ENCODE measurements at places on chromosomes 5 and 9.

- DNase-seq, result no peak
These were observed 107.5 kb downstream of the GALNT10 start for GRCh38 chr5:154298065-154298464.

DNA sequence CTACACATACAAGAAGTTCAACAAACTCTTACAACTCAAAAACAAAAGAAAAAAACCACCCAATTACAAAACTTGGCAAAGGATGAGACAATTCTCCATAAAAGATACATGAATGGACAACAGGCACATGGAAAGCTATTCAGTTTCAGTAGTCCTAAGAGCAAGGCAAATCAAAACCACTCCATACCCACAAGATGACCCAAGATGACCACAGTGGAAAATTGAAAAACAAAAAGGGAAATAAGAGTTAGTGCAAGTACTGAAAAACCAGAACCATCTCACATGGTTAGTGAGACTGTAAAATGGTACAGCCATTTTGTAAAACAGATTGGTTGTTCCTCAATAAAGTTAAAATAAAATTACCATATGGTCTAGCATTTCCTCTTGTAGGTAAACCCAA is 287.1 kb upstream of the CDH9 start:
- no peak for DNase-seq

GRCh38 chr5:32383586-32383985 is 61.0 kb downstream of the ZFR start:
- DNase-seq, result no peak

DNA sequence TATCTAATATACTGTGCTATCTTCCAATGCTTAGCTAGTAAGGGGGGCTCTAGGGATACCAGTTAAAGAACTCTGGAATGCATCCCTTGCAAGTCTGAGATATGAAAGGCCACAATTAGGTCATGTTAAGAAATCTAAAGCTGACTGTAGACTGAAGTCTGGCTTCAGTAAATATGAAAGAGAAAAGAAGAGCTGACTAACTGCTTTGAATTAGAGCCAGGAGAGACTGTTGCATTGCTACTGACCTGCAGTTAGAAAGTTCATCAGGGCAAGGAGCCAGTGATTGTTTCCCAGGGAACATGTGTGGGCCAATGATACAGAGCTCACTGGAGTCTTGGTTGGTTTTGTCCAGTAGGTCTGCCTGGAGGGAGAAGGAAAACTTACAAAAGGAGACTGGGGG is 472.1 kb upstream of the TNC start:
- peak; percentile 19 for DNase-seq

GRCh38 chr9:27436234-27436633 is 87.9 kb upstream of the IFNK start:
- peak; percentile 95 for DNase-seq

GRCh38 chr5:141371572-141372475 is 1.8 kb downstream of the PCDHGB3 start:
- DNase-seq, result no peak

DNA sequence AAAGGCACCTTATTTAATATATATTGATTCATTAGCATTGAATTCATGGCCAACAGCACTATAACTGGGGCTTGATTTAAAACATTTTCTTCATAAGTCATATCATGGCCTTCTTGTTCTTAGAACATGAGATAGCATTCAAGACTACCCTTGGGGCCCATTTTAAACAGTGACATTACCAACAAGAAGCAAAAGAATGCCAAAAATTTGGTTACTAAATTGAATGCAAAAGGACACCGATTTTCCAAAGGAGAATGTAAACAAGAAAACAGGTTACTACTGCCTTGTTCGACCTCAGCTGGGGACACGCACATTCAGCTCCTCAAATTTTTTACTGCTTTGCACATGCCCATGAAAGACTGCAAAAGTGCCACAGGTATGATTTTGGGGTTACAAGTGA is 219.4 kb upstream of the TLE4 start:
- no peak for DNase-seq

GRCh38 chr5:115480271-115480670 is 64.3 kb downstream of the FEM1C start:
- no peak for DNase-seq

- DNase-seq, result no peak
These were observed 213.2 kb downstream of the EPB41L4A start for GRCh38 chr5:112205846-112206245.

GRCh38 chr9:2616692-2617377 is 4.8 kb upstream of the VLDLR start:
- no peak for DNase-seq

DNA sequence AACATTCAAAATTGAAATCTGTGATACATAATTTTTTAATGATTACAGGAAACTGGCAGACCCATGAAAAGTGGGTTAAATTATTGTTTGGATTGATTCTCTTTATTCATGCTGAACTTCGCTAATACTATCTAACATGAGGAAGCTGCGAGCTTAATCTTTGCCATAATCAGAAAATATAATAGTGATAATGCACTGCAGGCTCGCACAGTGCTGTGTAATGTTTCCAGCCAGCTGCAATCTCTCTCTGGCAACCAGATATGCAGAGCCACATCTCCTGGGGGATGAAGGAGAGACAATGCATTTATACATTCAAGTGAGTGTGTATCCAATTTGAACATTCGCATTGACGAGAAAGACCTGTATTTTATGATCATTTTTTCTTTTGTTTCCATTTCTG is 669.7 kb upstream of the RGMB start:
- DNase-seq, result no peak

- no peak for DNase-seq
These were observed 28.5 kb upstream of the UNC5A start for GRCh38 chr5:176781638-176782570.

GRCh38 chr5:173101245-173101644 is 43.1 kb upstream of the BNIP1 start:
- no peak for DNase-seq

GRCh38 chr9:114072184-114073140 is 5.6 kb downstream of the AMBP start:
- DNase-seq, result peak; percentile 22

- DNase-seq, result no peak
These were observed 19.1 kb downstream of the PTGES2 start for GRCh38 chr9:128108269-128109049.

- no peak for DNase-seq
These were observed 107.4 kb downstream of the TUSC1 start for GRCh38 chr9:25570802-25571201.

- DNase-seq, result no peak
These were observed 299.5 kb downstream of the MEF2C start for GRCh38 chr5:88583471-88583870.

DNA sequence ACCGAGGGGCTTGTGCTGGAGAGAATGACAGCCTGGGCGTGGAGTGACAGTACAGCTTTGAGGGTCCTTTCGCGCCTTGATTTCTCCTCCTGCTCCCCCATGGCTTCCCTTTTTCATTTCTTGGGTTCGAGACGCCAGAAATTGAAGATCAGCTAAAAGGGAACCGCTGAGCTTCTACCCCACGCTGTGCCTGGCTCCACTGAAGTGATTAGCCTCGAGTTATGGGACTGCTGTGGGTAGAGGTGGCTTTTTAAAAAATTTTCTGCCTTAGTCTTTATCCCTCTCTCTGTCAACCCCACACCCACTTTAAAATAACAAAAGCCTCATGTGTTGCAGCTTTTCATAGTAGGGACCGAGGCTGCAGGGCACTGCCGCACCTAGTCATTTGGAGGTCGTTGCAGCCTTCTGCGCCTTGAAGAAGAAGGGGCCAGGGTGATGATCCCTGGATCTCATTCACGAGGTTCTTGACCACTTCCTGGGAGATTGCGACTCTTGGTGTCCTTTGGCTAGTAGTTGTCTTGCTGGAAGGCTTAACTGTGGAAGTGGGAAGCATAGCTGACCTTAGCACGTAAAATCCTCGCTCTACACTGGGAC is 603 bp downstream of the PPIP5K2 start:
- no peak for DNase-seq

- DNase-seq, result no peak
These were observed 436.4 kb upstream of the FTMT start for GRCh38 chr5:121415270-121415669.

GRCh38 chr9:137009217-137009616 is 12.8 kb upstream of the CLIC3 start:
- DNase-seq, result no peak

DNA sequence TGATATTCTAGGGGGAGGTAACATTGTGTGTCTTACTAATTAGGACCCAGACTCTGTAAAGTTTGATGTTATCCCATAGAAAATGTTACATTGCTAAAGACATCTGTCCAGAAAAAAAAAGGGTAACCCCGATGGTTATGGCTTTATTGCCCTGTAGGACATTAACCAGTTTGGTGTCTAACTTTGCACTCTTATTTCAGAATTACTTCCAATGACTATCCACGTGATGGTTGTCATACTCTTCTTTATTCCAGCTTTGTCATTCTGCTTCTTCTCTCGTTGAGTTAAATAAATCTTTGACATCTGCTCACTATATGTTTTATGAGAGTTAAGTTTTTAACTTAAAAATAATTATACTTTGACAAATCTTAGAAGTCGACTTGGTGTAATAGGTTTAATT is 180.4 kb upstream of the ANKRD55 start:
- DNase-seq, result no peak

DNA sequence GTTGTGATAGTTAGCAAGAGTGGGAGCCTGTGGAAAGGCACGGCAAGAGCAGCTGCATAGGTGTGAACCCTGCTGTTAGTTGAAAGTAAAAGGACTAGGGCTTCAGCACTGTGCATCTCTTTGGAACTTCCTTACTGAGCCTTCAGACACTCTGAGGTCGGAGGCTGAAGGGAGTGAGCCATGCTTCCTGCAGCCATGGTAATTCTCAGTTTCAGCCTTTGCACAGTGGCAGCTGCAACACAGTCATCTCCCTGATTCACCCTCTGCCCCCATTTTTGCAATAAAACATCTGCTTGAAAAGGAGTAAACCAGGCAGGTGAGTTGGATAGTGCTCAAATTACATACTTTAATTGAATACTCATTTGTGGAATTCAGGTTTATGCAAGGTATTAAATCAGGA is 6.5 kb upstream of the TLE4 start:
- DNase-seq, result no peak

DNA sequence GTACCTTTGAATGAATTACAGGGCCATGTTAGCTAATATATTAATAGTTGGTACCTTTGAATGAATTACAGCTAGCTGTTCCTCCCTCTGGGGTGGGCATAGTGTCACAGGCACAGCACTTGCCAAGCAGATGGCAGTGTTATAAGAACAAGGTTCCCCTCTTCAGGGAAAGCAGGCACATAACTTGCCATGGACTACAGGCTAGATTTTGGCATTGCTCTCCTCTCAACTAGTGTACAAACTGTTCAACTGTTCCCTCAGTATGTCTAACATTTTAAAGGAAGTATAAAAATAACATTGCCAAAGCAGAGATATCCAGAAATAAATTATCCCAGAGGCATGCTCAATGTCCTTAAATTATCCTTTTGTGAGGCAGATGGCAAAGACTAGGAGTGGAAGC is 33.7 kb downstream of the ABITRAM start:
- DNase-seq, result no peak

GRCh38 chr5:137761566-137761965 is 7.4 kb upstream of the HNRNPA0 start:
- no peak for DNase-seq

DNA sequence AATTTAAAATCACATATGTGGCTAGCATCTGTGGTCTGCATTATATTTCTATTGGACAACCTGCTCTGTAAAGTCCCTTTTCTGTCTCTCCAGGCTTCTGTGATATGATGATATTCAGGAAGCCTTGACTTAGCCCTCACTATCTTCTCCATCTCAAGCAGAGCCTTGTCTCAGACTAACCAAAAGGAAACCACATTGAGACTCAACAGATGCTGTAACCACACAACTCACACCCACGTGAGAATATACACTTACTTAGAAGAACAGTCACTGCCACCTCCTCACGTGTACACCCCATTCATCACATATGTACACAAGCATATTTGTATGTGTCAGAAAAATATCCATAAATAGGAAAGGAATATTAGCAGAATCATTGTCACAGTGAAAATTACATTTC is 33.6 kb downstream of the HTR4 start:
- no peak for DNase-seq

DNA sequence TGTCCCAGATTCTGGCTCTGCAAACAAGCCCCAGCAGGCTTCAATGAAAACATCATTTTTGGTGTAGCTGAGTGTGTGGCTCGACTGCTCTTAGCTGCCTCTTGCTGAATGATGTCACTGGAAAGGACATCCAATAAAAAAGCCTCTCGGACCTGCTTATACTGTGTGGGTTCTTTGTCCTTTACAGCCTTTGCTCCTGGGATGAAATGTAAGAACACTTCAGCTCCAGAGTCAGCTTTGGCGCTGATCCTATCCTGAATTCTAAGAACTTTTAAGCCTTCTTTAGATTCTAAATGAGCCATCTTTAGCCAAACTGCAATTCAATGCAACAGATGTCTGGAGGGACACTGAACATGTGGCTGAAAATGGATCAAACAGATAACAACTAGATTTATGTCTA is 404.6 kb upstream of the C9orf72 start:
- DNase-seq, result no peak

DNA sequence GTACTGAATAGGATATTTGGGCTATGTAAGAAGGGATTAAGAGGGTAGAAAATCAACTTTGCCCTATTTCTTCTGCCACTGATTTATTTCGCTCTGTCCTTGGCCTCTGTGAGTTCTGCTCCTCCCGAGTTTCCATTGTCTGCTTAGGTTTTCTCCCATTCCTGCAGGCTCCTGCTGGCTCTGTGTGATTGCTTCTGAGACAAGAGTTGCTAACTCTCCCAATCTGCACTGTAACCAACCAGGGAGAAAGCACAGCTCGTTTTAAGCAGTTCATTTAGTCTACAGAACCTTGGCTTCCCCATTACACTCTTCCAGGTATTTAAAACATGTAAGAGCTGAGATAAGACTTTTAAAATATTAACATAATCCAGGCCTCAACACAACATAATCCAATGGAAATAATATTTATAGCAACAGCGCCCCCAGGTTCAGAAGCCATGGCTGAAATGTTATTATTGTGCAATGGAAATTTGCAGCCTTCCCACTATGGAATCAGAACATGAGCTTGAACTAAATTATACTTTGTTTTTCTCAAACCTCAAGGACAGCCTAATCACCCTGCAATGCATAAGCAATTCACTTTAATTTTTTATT is 203.5 kb downstream of the ERCC6L2 start:
- DNase-seq, result no peak

GRCh38 chr9:124008303-124008693 is 3.3 kb upstream of the LHX2 start:
- DNase-seq, result no peak

- peak; percentile 68 for DNase-seq
These were observed 633 bp upstream of the PPP1R26 start for GRCh38 chr9:135478829-135479468.

- DNase-seq, result no peak
These were observed 83.5 kb upstream of the CCL21 start for GRCh38 chr9:34793428-34793827.

- no peak for DNase-seq
These were observed 293.8 kb downstream of the CWC27 start for GRCh38 chr5:65062469-65063083.

GRCh38 chr9:91407580-91408318 is 15.9 kb downstream of the NFIL3 start:
- DNase-seq, result no peak

DNA sequence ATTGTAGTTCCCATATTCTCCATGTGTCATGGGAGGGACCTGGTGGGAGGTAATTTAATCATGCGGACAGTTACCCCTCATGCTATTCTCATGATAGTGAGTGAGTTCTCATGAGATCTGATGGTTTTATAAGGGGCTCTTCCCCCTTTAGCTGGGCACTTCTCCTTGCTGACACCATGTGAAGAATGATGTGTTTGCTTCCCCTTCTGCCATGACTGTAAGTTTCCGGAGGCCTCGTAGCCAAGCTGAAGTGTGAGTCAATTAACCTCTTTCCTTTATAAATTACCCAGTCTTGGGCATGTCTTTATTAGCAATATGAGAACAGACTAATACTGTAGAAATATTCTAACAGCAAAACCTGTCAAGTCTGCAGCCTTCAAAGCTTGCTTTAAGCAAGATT is 293.2 kb downstream of the CTNND2 start:
- DNase-seq, result no peak

Data from LNCaP clone FGC (cell line).